Activated CD4-positive, alpha-beta T cell treated with anti-CD3 and anti-CD28 coated beads for 24 hours (primary cell): ENCODE measurements at places on chromosomes 7 and 10.

DNA sequence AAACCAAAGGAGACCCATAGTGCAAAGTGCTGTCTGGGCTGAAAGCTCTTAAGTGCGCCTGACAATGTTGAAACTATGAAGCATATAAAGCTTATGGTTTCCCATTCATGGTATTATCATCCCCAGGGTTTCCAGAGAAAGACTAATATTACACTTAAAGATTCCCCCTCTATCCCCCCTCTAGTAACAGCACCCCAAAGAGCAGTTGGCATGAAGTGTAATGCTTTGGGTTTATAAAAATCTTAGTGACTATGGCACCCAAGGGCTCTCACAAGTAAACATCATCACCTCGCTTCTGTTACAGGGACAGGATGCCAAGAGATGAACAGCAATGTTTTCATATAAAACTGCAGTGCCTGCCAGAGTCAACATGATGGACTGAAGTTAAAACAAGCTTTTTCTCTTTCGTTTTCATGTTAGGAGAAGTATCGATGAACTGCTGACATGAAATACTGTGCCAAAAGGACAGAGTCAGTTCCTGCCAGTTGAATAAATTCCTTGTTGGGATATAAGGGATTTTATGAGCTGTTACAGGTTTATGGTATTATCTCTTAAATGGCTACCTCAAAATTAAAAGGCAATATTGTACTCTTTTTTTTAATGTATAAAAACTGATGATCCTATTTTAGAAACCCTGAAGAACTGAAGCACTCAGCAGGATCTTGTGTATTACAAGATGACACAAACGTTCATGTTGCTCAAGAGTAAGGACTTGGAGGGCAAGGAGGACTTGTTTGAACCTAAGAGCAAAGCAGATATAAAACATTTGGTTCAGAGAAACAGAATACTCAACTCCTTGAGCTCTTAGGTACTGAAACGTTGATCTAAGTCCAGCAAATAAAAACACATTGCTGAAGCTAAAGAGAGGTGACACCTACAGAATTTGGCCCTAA, 203.7 kb upstream of the IMMP2L start:
- DNase-seq: no peak

GRCh38 chr7:15821484-15822427, 135.3 kb upstream of the MEOX2 start:
- DNase-seq: no peak

- no peak for DNase-seq
Observed at GRCh38 chr7:122544463-122544862, 154.5 kb downstream of the RNF133 start.

- no peak for DNase-seq
Observed at GRCh38 chr10:107490389-107490788, 325.9 kb upstream of the SORCS1 start.

DNA sequence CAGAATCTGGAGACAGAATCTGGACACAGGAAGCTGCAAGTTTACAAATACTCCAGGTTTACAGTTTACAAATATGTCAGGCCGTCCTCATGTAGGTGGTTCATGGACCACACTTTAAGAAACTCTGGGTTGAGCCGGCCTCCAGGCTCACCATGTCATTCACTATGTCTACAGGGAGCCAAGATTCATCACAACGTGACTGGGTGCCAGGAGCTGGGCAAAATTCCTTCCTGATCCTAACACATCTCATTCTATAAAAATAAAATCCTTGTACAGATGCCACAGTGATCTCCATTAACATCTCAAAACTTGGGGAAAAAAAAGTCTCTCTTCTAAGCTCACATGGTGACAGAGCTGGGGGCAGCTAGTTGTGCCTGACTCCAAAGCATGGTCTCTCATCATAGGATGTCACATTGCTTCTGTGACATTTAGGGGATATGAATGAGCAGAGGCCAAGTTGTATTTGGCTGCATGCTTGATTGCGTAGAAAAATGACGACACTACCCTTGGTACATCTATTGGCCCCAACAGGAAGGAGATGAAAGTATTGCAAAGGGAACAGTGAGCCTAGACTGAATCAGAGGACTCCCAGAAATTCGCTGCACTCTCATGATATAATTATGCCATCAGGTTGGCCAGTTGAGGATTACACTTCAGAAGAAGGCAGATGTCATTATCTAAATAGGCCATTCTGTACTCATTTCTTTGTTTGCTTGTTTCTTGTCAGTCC, 35.9 kb downstream of the MTURN start:
- no peak for DNase-seq

- no peak for DNase-seq
Observed at GRCh38 chr7:129149511-129149910, 5.0 kb downstream of the TSPAN33 start.

DNA sequence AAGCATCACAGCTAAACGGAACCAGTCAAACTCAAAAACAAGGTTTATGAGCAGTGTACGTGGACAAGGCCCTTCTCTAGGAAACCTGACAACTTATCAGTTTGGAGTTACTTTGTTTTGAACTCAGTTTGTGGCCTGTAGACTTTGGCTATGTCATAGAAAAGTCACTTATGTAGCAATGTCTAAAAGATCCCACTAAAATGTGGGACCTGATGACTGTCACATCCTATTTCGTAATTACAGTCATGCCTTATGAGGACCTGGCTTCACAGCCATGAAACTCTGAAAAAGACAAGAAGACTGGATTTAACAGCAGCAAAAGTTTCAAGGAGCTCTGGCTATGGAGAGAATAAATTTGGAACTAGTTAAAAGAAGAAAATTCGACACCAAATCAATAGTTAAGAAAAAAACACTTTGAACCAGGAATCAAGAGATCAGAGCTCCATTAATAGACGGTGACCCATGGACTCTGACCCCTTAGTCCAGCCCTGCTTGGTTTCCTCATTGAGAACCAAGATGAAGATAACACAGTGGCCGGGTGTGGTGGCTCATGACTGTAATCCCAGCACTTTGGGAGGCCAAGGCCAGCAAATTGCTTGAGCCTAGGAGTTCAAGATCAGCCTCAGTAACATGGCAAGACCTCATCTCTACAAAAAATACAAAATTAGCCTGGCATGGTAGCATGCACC, 204.3 kb downstream of the SFMBT2 start:
- no peak for DNase-seq
